ENCODE measurements at places on chromosomes 7 and 10. TPM values are rescaled to one million over a fixed set of nuclear protein-coding genes. Genes with fewer than 3 reads are reported as not detected.

The EMX2 gene
- total RNA-seq = not detected

The ANKIB1 gene
- 65.0 TPM for total RNA-seq

The WNT8B gene
- total RNA-seq = not detected

The VENTX gene
- total RNA-seq = not detected

The EBLN1 gene
- total RNA-seq = not detected

The NUTM2B gene
- 0.39 TPM for total RNA-seq

The PNLIPRP3 gene
- not detected for total RNA-seq

The DKK1 gene
- 134 TPM for total RNA-seq

The RINT1 gene
- total RNA-seq = 14.8 TPM

The SPDYE2B gene
- total RNA-seq = not detected

The ACTL6B gene
- not detected for total RNA-seq

The GPER1 gene
- total RNA-seq = 3.2 TPM

The C10orf95 gene
- total RNA-seq = not detected

The SNX10 gene
- total RNA-seq = not detected

The HOXA6 gene
- total RNA-seq = 1.4 TPM

The PLOD3 gene
- total RNA-seq = 164 TPM

The PRSS37 gene
- not detected for total RNA-seq

The ACSM6 gene
- total RNA-seq = not detected

The TLL2 gene
- total RNA-seq = 0.13 TPM

The GPNMB gene
- 214 TPM for total RNA-seq

The LDB1 gene
- 48.1 TPM for total RNA-seq

The ITIH2 gene
- not detected for total RNA-seq

The PDK4 gene
- total RNA-seq = 3.6 TPM

The GPR26 gene
- total RNA-seq = not detected

The MRC1 gene
- total RNA-seq = under 0.01 TPM

The CPVL gene
- 0.20 TPM for total RNA-seq

The CPN1 gene
- total RNA-seq = not detected

The AP3M1 gene
- 47.2 TPM for total RNA-seq

The NEUROD6 gene
- total RNA-seq = not detected

The ZNF467 gene
- total RNA-seq = 1.6 TPM

The CEP55 gene
- 5.5 TPM for total RNA-seq

The FFAR4 gene
- total RNA-seq = not detected

The SYT15 gene
- total RNA-seq = 0.17 TPM

The ZNF282 gene
- total RNA-seq = 31.5 TPM

The CELF2 gene
- total RNA-seq = 18.1 TPM
